Left lung (tissue), 14 donors: ENCODE measurements at places on chromosomes 7 and 10. TPM values are rescaled to one million over a fixed set of nuclear protein-coding genes. Genes with fewer than 3 reads are reported as not detected.

GRCh38 chr7:73919694-73920375, 58.9 kb downstream of the TMEM270 start:
- DNase-seq = no peak

- no peak for DNase-seq
Measured at GRCh38 chr10:35341521-35341920, 5.2 kb downstream of the CCNY start.

GRCh38 chr7:2487586-2488271, 11.5 kb upstream of the GRIFIN start:
- no peak for DNase-seq

The TRIL gene
- total RNA-seq = 6.9 TPM
